ENCODE measurements at places on chromosomes 1 and 21. TPM values are rescaled to one million over a fixed set of nuclear protein-coding genes. Genes with fewer than 3 reads are reported as not detected.
A peak's percentile ranks its signal among the peaks of the same experiment; 100 is the strongest.

S100A7A gene
- not detected for total RNA-seq

CHRNB2 gene
- not detected for total RNA-seq

FLG gene
- total RNA-seq, result not detected

DNA sequence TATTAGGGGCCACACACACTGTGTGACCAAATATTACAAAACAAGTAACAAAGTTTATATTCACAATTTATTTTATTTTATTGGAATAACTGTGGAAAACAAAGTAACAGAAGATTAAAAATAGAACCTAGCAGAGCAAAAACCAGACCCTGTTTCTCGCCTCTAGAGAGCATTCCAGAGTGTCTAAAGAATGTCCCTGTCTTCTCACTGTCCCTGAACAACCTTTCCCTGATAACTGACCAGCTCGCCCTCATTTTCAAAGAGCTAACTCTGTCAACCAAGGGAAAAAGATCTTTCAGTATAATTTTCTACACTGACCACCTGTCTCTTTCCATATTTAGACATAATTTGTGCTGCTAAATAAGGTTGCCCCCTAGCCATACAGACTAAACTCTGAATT is 646.9 kb downstream of the USP25 start:
- no peak for DNase-seq

DNA sequence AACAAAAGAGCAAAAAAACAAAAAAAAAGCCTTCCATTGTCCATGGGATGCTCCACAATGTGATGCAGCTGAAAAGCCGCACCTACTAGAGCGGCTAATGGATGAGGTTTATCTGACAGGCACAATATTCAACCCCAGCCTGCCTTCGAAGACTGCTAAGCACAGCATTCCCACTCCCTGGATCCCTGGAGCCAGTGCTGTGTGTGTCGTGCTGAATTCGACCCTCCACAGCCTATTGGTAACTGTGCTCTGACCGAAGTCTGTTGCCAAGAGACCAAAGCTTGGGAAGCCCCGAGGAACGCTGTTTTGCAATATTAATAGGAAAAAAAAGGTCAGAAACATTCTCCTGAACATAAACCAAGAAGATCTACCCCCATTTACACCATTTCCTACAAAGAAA is 57.2 kb upstream of the PUM1 start:
- DNase-seq, result no peak

GRCh38 chr1:92366040-92366395 is 67.2 kb downstream of the RPAP2 start:
- DNase-seq, result no peak

DNA sequence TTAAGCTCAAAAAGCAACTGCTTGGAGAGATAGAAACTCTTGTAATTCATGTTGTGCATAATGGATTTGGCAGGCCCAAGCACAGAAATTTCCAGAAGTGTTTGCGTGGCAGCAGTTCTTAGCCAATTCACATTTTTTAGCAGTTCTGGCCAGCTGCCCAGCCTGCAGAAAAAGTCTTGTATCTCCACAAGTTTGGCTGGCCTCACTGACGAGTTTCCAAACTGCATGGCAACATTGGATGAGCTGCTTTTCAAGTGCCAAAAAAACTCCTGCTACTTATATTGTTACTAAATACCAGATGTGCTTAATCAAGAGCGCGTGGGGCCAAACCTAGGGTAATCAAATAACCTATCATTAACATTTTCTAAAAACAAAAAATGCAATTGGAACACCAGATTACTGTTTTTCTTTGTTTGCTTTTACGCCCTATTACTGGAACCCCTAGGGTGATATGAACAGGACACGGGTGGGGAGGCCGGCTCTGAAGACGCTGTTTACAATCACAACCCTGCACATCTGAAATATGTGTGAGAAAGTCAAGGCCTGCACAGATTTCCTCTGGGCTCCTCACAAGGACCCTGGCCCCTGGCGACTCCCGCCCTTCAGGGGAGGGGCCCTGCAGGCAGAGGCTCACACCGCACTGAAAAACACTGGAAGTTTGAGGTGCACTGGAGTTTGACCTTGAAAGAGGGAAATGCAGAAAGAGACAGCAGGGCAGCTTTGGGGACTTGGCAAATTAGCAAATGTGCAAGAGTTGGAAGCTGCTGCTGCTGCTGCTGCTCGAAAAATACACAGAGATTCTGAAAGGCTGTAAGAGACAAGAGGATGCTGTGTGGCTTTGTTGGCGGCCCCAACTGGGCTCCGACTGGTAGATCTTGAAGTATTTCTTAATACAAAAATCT is 55.2 kb upstream of the TARBP1 start:
- peak; percentile 28 for DNase-seq

GRCh38 chr1:232308616-232309015 is 321.3 kb downstream of the SIPA1L2 start:
- DNase-seq, result no peak

DNA sequence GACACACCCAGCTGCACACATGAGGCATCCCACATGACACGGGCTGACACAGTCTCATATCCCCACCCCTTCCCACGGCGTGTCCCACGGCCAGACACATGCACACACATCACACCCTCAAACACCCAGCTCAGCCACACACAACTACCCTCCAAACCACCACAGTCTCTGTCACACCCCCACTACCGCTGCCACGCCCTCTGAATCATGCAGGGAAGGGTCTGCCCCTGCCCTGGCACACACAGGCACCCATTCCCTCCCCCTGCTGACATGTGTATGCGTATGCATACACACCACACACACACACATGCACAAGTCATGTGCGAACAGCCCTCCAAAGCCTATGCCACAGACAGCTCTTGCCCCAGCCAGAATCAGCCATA is 22.6 kb downstream of the PODN start:
- DNase-seq, result no peak

GRCh38 chr1:19852036-19852435 is 30.2 kb upstream of the OTUD3 start:
- DNase-seq, result no peak

All from PC-9 (cell line).